Suppressor macrophage (primary cell): ENCODE measurements at places on chromosomes 2 and 18.

- DNase-seq, result peak; percentile 34
These were observed 335 bp downstream of the HES6 start for GRCh38 chr2:238239543-238239862.

- no peak for DNase-seq
These were observed 1297.1 kb downstream of the DPP10 start for GRCh38 chr2:115739574-115739973.

GRCh38 chr18:27976806-27977408, 200.0 kb downstream of the CDH2 start:
- no peak for DNase-seq

DNA sequence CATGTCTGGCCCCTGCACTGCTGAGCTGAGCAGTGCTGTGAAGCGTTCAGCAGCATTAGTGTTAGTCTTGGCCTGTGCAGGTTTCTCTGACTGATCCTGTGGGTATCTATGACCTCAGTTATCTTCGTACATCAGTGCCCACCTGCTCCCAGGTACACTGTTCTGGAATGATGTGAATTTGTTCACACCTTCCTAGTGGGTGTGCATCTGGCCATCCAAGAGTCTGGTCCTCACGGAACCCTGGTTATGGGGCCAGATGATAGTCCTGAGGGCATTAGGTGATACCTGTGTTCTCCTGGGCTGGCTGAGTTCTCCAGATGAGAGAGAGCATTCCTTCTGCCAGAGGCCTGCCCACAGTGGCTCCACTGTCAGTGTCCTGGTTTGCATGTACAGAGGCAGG, 57.2 kb downstream of the INPP4A start:
- DNase-seq, result no peak

DNA sequence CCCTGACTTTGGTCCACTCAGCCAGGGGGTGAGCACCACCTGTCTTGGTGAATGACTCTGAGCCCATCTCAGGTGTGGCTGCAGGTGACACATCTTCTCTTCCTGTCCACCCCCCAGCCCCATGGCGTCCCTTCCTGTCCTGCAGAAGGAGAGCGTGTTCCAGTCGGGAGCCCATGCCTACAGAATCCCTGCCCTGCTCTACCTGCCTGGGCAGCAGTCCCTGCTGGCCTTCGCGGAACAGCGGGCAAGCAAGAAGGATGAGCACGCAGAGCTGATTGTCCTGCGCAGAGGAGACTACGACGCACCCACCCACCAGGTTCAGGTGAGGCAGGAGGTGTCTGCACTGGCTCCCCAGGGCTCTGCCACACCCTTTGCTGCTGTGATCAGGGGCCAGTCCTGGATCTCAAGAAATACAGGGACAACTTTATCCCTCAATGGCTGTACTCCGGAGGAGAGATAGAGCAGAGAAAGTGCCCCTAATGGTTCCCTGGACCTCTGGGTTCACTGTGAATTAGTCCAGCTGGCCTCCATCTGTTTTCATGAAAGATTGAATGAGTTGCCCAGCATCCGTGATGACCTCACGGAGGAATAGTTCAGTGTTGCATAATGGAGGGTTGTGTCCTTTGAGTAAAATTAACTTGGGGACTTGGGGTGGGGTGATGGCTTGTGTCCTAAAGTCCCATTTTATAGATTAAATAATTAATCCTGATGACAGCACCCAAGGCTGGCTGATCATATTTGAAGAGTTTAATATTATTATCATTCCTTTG, at the start of gene NEU2:
NEU2 (plus strand) TSS at position 122 of the 770 bp plus-strand sequence; CDS start at position 122, 0 bp downstream.
- DNase-seq, result no peak

GRCh38 chr2:99461828-99462483, 27.9 kb downstream of the REV1 start:
- DNase-seq, result no peak

GRCh38 chr2:138512672-138513071, 11.1 kb downstream of the SPOPL start:
- no peak for DNase-seq

DNA sequence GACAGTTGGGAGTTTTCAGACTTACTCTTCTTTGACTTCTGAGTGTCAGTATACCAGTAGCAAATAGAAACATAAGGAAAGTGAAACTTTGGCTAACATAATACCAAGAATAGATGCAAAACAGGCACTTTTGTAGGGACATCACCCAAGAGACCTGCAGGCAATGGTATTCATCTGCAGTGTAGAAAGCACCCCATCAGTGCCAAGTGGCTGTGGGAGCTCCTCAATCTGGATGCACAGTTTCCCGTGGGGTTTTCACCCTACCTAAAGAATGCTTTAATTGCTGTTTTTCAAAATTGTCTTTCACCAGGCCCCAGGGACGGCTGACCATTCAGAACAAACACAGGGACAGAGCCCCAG, 96.6 kb upstream of the GPR45 start:
- no peak for DNase-seq

DNA sequence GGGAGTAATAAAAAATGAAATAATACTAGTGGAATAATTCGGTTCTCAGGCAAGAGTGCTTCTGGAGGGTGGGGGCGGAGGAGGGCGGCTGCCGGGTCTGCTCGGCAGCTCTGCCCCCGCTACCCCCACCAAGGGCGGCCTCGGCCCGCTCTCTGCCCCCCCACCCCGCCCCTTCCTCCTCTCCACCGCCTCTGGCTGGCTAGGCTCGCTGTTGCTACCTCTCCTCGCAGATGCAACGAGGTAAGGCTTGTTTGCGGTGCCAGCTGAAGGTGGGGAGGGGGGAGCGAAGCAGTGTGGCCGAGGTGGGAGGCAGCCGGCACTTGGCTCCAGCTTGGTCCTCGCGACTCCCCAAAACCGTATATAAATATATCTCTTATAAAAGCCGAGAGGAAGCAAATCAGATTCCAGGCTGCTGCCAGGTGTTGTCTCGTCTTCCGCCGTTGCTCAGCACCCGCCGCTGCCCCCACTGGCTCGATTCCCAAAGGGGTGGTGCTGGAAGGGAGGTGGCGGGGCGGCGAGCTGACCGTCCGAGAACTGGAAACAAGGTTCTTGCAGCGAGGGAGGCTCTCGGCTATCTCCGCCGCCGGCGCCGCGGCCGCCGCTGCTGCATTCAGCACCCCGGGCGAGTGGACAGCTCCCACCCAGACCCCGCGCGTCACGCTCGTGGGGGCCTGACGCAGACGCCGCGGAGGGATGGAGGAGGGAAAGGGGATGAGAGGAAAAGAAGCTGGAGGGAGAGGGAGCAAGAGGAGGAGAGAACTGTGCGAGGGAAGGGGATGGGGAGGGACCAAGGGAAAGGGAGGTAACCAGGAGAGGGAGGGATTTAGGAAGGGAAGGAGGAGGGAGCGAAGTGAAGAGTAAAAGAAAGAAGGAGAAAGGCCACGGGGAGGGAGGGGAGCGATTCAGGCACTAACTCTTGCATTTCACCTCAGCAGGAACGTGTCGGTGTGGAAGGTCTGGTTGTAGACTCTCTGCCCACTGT, at the start of gene MARCHF4:
MARCHF4 (minus strand) TSS at position 763 of the 982 bp plus-strand sequence. CDS start 2,223 bp downstream, outside the sequence.
- peak; percentile 66 for DNase-seq

GRCh38 chr2:23298551-23298950, 86.4 kb upstream of the KLHL29 start:
- no peak for DNase-seq

GRCh38 chr18:68399721-68400120, 315.2 kb downstream of the TMX3 start:
- DNase-seq, result no peak

GRCh38 chr2:111032721-111033429, 87.8 kb upstream of the BCL2L11 start:
- peak; percentile 60 for DNase-seq

DNA sequence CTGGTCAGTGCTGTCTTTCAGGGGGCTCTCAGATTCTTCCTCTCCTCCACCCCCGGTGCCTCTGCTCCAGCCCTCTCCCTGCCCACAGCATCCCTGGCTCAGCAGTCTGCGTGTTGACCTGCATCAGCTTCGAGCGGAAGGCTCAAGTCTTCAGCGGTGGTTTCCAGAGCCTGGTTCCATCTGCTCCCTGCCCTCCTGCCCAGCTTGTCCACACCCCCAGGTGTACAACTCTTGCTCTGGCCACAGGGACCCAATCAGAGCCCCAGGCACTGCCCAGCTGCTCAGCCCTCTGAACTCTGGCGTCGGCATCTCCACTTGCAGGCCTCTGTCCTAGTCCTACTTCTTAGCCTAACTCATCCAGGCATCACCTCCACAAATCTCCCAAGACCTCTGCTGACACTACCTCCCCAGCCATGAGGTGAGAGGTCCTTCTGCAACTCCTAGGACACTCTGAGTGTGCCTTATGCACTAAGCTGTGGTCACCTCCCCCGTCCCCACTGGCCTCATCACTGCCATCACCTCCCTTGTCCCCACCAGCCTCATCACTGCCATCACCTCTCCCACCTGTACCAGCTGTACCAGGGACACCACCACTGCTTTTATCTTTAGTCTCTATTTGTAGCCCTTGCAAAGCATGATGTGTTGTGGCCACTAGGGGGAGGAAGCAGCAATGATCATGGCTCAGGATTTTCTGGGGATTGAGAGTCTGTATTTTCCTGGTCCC, 60.9 kb downstream of the EDAR start:
- DNase-seq, result peak; percentile 41

- DNase-seq, result no peak
These were observed 3.8 kb downstream of the LRRFIP1 start for GRCh38 chr2:237631007-237631785.

DNA sequence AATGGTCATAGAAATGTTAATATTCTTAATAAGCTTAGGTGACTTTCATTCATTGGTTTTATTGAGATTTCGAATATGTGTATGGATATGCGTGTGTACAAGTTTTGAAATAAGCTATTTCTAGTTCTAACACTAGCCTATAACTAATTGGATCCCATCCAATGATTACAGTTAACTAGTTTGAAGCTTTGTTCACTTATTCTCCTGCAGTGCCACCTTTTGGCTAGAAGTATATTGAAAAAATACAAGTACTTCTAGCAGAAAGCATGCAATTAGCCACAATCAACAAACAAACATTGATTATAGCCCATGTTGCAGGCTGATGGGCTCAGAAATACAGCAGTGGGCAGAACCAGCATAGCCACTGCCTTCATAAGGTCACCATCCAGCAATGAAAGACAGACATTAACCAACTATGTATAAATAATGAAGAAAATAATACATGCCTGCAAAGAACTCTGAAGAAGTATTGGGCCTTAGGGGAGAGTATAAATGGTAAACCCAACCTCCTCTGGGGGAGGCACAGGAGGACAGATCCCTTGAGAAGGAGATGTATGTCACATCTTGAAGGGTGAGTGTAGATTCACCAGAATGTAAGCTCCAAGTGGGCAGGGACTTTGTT, 5.1 kb upstream of the PIEZO2 start:
- peak; percentile 55 for DNase-seq
